ENCODE measurements at places on chromosomes 1 and 21.

GRCh38 chr21:40685141-40685540 is 161.8 kb downstream of the DSCAM start:
- DNase-seq = no peak

GRCh38 chr1:209609041-209609790 is 25.7 kb downstream of the CAMK1G start:
- no peak for DNase-seq

- no peak for DNase-seq
Measured at GRCh38 chr1:166064951-166065350, 101.8 kb downstream of the FAM78B start.

DNA sequence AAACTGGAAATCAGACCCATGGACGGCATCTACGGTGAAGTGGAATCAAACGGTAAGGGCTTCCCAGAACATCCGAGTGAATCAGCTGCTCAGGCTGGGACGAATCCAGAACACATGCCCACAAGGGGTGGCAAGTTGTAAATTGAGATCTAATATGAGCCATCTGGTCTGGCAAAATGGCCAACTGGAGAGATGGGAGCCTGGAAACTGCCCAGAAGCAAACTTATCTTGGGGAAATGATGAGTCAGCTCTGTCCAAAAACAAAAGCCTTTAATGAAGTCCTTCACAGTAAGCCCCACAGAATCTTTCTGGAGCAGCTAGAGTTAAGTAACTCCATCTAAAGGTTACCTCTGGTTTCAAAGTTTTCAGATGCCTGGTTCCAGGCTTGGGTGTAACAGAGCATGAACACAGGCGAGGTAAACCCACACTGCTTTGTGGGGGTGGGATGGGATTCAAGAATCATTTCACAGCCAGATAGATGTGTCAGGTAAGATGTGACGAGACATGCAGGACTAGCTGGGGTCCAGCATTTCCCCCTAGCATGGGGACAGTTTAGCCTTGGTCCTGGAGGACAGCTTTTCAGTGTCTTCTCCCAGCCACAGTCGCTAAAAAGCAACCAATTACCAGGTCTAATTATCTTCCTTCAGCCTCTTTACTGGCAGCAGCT is 10.5 kb upstream of the SRP9 start:
- DNase-seq = no peak

- DNase-seq = no peak
Measured at GRCh38 chr1:30322859-30323257, 400.5 kb downstream of the MATN1 start.

DNA sequence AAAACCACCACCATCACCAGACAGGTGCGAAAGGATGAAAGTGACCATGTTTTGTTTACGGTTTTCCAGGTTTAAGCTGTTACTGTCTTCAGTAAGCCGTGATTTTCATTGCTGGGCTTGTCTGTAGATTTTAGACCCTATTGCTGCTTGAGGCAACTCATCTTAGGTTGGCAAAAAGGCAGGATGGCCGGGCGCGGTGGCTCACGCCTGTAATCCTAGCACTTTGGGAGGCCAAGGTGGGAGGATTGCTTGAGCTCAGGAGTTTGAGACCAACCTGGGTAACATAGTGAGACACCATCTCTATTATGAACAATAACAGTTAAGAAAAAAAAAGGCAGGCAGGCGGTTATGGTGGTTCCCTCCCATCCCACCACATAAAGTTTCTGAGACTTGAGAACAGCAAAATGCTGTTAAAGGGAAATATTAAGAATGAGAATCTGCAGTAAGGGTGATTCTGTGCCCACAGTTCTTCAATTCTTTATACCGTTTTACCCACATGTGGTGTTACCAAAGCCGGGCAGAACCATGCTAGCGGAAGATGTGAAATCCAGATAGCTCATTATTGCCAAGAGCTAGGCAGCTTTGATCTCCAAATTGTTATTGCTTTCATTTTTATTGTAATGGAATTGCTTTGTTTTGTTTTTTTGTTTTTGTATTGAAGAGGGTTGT is 34.5 kb upstream of the TDRD10 start:
- no peak for DNase-seq
